ENCODE measurements at places on chromosomes 5 and 9. TPM values are rescaled to one million over a fixed set of nuclear protein-coding genes. Genes with fewer than 3 reads are reported as not detected.

The PCDHA9 gene
- total RNA-seq, result not detected

The CATSPER3 gene
- total RNA-seq, result 0.22 TPM

The ADAMTSL2 gene
- total RNA-seq, result not detected

The SGCD gene
- 3.3 TPM for total RNA-seq

The FGD3 gene
- total RNA-seq, result 0.93 TPM

The SAPCD2 gene
- total RNA-seq, result 22.3 TPM

The FAM120A gene
- 79.5 TPM for total RNA-seq

The ABLIM3 gene
- 19.6 TPM for total RNA-seq

The PROB1 gene
- 0.20 TPM for total RNA-seq

The PCDHB6 gene
- 1.1 TPM for total RNA-seq

The GBGT1 gene
- total RNA-seq, result 2.0 TPM

The SPINK6 gene
- 0.45 TPM for total RNA-seq

The CRHBP gene
- 0.16 TPM for total RNA-seq

The P4HA2 gene
- 53.1 TPM for total RNA-seq
